ENCODE measurements at places on chromosomes 6 and 20.
A peak's percentile ranks its signal among the peaks of the same experiment; 100 is the strongest.

DNA sequence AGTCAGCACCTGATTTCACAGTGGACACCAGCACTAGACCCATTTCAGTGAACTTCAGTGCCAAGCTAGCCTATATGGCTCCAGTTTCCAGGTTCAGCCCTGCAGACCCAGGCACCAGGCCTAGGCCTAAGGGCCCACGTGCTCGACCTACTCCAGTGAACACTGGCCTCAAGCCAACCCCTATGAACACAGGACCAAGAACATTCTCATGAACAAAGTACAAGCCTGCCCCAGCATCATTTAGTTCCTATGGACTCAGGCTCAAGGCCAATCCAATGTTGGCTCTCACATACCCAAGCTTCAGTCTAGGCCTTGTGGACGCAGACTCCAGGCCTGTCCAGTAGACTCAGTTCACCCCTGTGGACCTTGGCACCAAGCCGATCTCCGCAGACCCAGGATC, 385.5 kb downstream of the DHX35 start:
- DNase-seq = no peak

- no peak for DNase-seq
These were observed 162.1 kb upstream of the OGFRL1 start for GRCh38 chr6:71126506-71126905.

- DNase-seq = no peak
These were observed 141.7 kb downstream of the STXBP5 start for GRCh38 chr6:147345902-147346301.

DNA sequence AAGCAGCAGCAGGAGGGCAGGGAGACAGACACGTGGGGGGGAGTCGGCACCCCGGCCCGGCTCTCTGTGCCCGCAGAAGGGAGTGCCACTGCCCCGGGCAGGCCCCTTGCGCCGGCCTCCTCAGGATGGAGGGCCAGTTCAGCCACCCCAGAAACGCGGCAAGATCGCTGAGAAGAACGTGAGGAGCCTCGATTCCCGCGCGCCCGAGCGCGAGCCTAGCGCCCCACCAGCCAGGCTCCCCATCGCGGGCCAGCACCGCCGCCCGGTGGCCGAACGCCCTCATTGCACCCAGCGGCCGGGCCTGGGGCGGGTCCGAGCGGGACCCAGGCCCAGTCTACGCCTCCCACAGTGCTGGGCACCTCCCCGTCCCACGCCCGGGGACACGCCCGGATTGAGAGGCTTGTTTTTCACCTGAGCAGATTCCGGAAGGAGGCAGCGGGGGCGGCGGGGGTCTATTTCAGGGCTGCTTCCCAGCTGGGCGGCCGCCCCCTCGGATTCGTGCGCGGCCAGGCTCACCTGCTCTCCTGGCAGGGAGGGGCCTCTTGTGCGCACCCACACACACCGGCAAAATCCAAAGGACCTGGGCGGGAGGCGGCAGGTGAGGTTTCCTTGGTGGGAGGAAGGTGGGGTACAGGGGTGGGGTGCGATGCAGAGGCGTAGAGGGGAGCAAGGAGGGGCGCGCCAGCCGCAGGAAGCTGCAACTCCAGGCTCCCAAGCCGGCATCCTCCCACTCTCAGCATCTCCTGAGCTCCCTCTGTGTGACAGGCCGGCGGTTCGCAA, 9.0 kb upstream of the GRM4 start:
- DNase-seq = peak; percentile 55

DNA sequence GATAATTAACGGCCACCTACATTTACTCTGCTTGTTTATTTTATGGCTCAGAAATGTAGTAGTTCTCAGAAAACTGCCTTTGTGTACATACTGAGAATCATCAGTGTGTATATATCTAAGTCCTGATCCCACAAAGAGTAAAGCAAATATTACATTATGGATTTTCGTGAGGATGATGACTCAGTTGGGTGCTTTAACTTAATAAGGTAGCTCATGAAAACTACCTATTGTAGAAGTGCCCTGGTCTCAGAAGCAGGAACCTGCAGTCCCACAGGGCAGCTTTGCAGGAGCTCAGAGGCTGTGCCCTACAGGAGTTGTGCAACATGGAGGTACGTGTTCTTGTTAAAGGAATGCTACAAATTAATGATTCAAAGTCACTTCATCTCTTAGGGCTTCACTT, 108.2 kb downstream of the PLG start:
- DNase-seq = no peak

GRCh38 chr20:23097636-23098580, 11.8 kb upstream of the CD93 start:
- no peak for DNase-seq

DNA sequence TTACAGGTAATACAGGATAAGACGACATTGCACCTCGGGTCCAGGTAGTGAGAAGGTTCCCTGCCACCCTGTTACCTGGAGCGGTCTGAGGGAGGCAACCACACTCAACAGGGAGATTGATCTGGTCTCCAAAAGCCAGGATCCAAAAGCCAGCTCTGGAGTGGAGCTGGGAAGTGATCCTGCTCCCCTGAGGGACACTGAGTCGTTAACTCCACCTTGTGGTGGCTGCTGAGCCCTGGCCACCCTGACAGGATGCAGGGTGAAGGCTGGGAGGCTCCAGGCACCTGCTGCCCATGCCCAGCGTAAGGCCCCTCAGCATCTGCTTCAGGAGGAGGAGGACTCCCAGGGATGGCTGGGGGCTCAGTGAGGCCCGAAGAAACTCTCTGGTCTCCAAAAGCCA, 38.7 kb upstream of the SLC22A2 start:
- DNase-seq = no peak

DNA sequence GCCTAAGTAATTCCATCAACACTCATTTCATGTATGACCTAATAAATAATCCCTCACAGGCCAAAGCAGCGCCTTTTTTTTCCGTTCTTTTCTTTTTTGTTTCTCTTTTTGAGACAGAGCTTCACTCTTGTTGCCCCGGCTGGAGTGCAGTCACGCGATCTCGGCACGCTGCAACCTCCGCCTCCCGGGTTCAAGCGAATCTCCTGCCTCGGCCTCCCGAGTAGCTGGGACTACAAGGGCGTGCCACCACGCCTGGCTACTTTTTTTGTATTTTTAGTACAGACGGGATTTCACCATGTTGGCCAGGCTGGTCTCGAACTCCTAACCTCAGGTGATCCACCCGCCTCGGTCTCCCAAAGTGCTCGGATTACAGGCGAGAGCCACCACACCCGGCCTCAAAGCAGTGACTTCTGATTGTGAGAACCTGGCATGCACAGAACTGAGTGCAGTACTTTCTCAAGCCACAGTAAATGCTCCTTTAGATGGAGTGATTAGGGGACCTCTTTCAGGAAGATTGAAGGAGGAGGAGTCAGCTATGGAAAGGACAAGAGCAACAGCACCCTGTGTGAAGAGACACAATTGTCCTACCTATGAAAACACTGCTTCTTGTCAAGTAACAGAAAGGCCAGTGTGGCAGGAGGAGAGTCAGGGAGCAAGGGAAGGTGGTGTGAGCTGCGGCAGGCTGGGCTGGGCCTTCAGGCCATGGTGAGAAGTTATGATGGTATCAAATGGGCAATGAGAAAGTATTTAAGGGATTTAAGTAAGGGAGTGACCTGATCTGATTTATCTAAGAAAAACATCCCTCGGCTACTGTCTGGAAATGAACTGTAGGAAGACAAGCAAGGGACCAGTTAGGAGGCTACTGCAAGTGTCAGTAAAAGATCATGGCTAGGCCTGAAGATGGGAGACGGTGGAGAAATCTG, 1.7 kb upstream of the SCAF8 start:
- DNase-seq = no peak

DNA sequence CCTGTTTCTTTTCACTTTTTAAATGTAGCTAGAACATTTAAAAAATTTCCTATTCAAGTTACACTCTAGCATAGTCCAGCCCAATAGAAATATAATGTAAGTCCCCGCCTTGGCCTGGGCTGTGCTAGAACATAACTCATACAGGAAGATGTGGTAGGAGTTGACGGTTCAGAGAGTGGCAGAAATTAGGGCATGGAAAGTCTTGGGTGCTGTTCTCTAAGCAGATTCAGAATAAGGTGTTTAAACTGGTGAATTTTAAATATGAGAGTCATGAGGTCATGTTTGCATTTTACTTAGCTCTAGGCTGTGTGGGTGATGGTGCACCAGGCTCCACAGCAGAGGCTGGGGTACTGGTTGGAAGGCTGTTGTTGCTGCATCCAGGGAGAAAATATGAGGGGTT, 256.5 kb downstream of the FARS2 start:
- no peak for DNase-seq

- DNase-seq = no peak
These were observed 193.3 kb downstream of the TSHZ2 start for GRCh38 chr20:53165452-53165851.

GRCh38 chr20:8457978-8458377, 325.9 kb downstream of the PLCB1 start:
- DNase-seq = no peak

DNA sequence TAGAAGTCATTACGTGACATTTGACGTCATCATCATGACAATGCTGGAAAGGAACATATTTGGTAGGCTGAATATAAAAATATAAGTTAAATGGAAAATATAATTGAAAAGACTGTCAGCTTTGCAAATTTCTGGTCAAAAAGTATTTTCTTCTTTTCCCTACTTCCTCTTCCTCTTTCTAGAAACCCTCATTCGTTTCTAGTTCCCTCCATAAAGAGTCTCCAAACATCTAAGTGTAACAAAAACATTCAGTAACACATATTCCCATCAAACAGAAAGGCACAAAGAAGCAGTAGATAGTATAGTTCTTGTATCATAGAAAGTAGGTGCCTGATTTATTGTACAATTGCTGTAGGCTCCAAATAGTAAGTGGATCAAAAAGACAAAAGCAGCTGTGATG, 150.8 kb upstream of the FAM83B start:
- no peak for DNase-seq

- DNase-seq = no peak
These were observed 22.6 kb downstream of the HACE1 start for GRCh38 chr6:104837158-104837557.

GRCh38 chr20:62707921-62708521, 615 bp upstream of the NTSR1 start:
- no peak for DNase-seq

- no peak for DNase-seq
These were observed 1295.1 kb downstream of the EPHA7 start for GRCh38 chr6:92124200-92124651.

DNA sequence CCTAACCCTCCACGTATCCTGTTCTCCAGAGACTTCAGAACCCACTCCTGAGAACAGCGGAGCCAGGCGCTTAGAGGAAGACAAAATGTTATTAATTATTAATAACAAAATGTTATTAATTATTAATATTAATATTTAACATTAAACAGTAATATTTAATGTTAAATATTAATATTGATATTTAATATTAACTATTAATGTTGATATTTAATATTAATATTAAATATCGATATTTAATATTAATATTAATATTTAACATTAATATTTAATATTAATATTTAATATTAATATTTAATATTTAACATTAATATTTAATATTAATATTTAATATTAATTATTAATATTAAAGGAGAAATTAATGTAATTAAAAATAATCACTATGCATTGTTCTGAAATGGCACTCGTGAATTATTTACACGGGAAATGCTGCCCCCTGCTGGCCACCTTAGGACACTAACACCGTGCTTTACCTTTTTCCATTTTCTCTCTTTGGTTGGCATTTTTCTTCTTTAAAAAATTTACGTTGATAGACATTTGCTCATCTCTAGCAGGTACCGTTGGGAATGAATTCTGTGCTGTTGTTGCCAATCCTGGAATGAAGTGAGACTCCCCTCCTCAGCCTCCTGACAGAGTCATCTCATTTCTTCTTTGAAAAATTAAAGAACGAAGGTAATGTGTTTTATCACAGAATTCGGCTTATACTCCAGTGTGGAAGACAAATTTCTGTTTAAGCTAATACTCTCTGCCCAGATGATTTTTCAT, 7.5 kb upstream of the GGTLC1 start:
- DNase-seq = peak; percentile 55

- no peak for DNase-seq
These were observed 180.9 kb downstream of the TTLL2 start for GRCh38 chr6:167505782-167506181.

DNA sequence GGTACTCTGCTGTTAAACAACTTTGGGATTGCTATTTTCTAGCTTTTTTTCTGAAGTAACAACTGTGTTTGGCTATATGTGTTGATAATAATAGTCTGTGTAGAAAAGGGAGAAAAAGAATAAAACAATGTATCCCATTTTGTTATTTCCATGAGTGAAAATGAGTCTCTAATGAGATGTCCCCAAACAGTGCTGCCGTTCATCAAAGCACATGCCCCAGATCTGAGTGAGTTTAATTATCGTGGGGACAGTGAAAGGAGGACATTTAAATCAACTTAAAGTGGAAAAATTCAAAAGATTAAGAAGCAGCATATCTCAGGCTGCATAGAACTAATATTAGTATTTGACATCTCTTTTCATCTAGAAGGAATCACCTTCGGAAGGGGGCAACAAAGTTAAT, 59.6 kb downstream of the NCOA7 start:
- no peak for DNase-seq

DNA sequence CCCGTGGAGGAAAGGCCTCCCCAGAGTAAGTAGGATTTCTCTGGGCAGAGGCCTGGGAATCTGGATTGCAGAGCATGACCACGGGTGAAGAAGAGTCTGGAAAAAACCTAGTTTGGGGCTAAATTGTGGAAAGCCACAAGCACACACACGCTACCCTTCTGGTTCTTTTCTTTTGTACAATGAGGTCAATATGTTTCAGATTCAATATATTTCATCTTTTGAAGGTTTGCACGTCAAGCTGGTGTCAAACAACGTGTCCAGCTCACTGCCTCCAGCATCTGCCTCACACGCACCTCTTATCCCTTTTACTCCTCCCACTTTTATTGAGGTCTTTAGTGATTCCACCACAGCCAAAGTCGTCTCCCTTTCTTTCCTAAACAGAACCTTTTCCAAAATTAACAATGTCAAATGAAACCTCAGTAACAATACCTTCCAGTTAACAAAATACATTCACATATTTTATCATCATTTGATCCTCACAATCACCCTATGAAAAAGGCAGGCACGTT, 773 bp upstream of the EPB41L2 start:
- no peak for DNase-seq

DNA sequence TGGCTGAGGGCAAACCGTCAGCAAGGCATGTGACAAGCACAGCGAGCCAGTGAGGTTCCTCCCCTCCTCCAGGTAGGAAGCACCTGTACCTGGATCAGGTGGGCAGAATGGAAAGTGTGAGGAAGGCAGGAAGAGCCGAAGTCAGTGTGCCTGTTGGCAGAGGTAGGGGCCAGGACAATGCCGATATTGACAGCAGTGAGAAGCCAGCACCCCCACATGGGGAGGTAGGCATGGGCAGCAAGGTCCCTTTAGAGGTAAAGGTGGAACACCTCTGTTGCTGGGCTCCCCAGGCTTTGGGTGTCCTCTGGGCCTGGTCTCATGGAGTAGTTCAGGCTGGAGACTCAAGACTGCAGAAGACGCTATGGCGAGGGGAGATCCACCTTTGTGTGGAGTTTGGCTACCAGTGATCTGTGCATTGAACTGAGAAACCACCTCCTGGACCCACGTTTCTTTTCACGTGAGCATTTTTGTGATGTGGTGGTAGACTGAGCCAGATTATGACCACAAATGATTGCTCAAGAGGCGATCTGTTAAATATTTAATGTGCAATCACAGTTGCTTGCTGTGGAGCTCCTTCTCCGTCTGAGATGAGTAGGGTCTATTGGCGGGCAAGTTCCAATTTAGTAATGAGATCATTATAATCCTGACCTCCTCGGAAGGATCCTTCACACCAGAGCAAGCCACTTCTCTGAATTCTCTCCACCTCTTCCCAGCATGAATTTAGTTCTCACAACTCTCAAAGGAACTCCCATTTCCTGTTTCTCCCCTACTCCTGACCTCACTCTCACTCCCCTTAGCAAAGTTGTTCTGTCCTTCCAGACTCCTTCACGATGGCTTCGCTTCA, 174.8 kb downstream of the CDH26 start:
- no peak for DNase-seq

GRCh38 chr6:96505363-96505762, 16.2 kb upstream of the UFL1 start:
- DNase-seq = no peak
